ENCODE measurements at places on chromosomes 5 and 9. TPM values are rescaled to one million over a fixed set of nuclear protein-coding genes. Genes with fewer than 3 reads are reported as not detected.

GRCh38 chr5:56279979-56280378 is 46.8 kb upstream of the ANKRD55 start:
- DNase-seq, result no peak

NIPAL4 gene
- not detected for total RNA-seq

- no peak for DNase-seq
These were observed 12.5 kb downstream of the GARNL3 start for GRCh38 chr9:127277099-127277498.

DNA sequence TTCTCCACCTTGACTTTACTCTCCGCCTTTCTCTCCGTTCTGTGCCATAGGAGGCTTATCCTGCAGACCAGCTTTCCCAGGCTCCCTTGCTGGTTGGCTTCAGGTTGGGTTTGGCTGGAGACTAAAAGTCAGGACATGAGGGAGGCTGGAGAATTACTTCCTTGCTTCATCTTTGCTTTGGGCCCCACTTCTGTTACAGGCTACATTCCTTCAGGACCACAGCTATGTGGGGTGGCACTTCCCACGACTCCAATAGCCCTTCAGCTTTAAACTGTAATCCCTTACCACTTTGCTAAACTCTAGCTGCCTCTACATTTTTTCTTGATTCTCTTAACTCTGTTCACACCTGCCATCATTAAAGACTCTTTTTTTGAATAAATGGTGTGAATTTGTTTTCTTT is 186.7 kb upstream of the NR4A3 start:
- no peak for DNase-seq

- no peak for DNase-seq
These were observed 203.7 kb downstream of the SH3GL2 start for GRCh38 chr9:17782430-17783149.

DNA sequence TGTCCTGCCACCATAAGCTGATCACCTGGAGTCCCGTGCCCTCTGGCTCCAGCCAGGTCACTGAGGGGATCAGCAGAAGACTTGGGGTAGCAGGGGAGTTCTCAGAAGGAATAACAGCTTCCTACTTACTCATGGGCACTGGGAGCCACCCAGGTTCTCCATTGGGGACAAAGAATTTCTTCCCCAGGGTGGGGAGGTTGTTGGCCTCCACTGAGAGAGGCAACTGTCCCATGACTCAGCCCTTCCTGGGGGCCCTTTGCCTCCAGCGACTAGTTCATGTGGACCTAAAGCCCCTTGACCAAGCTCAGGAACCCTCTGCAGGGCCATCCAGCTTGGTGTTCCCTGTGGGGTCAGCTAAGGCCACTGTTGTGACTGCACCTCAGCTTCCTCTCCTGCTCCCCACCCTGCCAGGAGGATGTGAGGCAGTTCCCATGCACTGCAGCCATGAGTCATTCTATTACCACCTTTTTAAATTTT is 175.0 kb downstream of the AUH start:
- no peak for DNase-seq

PCDHA12 gene
- total RNA-seq, result 9.7 TPM

GRCh38 chr5:59321642-59322041 is 571.9 kb downstream of the PDE4D start:
- no peak for DNase-seq

DNA sequence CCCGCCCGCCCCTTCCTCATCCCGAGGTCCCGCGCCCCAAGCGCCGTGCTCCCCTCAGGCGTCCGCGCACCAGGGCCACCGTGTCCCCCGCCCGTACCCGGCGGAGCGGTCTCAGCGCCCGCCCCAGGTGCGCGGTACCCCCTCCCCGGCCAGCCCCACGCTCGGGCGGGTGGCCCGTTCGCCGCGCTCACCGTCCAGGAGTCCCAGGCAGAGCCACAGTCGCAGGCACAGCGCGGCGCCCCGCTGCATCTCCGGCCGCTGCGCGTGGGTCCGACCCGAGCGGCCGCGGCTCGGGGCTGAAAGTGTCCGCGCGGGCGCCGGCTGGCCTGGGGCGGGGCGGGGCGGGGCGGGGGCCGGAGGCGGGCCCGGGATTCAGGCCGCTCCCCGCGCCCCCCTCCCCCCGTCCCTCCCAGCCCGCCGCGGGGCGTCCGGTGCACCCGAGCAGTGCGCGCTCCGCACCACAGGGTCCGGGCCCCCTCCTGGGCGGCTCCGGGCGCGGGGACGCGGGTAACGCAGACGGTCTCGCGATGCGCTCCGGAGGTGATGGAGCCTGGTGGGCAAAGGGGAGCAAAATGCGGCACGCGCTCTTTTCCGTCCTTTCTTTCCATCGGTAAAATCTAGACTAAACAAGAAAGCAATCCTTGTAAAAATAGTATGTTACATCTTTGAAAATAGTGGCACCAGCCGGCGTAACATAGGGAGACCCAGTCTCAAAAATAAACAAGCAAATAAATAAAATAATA is at the start of gene FLT4:
Gene FLT4 (minus strand): TSS at position 304 of the 743 bp plus-strand sequence. CDS start 55 bp downstream, at position 249.
- DNase-seq, result peak; percentile 59

C5orf24 gene
- total RNA-seq, result 43.5 TPM

ENTPD2 gene
- 55.6 TPM for total RNA-seq

DNA sequence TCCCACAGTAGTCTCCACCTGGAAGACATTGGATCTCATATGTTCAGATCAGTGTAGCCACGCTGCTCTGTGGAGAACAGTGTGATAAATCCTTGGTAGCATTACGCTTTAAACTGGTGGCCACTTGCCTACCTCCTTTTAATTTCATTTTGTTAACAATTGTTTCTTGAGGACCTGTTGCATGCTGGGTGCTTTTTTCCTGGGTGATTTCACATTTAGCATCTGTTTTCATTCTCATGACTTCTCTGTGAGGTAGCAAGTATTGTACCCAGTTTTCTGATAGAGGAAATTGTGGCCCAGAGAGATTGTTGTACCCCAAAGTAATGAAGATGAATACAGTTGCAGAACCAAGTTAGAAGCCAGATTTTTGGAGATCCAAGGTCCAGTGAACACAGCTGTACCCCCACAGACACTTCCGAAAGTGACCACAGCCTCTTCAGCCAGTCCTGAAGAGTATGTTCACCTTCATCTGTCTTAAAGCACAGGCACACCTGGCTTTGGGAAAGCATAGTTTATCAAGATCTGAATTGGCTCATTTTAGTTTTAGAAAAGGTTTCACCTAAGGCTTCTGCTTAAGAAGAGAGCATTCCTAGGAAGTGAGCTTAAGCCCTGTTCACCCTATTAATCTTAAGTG is 75.2 kb downstream of the F2RL2 start:
- DNase-seq, result no peak

GRCh38 chr5:121171834-121172233 is 679.8 kb upstream of the FTMT start:
- DNase-seq, result no peak

- no peak for DNase-seq
These were observed 7.0 kb downstream of the PAM start for GRCh38 chr5:102762095-102762534.

FAM193B gene
- total RNA-seq, result 97.6 TPM

- no peak for DNase-seq
These were observed 102.7 kb upstream of the EFNA5 start for GRCh38 chr5:107773479-107773878.

DNA sequence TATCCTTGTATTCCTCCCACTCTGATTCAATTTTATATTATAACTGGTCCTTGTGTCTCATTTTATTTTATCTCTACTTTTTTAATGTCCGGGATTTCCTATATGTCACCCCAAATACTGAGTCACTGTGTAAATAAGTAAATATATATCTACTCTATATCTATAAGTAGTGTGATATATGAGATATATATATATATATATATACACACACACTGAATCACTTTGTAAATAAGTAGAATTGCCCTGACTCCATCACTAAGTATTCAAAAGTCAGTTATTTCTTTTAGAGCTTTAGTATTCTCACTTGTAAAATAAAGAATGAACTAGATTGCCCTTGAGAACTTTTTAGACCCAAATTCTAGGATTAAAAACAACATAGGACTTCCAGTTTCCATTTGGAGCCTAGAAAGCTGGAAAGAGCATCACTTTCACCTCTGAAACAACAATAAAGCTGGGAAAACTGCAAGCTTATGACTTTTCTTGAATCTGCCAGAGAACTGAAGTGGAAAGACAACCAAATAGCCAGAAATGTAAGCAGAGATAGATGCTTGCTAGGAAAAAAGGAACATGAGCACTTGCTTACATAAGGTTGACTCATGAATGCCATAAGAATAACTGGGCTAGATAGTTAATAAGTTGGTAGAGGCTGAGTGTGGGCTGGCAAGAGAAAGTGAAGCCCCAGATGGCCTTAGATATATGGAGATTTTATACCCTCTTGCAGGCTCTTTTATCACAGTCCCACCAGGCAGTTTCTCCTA is 171.1 kb upstream of the TLX3 start:
- DNase-seq, result no peak

DNA sequence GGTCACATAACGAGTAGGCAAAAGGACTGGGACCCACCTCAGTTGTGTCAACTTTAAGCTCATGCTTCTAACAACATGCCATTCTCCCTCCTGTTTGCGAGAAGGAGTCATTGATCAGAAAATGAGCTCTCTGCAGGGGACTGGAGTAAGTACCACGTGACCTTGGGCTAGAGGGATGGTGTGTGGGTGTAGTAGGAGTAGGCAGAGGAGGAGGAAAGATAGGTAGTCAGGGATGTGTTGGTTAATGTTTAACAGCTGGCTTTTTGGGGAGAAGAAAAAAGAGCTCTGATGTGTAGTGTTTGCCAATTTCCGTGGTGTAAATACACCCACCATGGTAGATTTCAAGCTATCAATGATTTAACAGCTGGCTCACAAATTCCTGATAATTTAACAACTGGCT is 160.3 kb upstream of the TBC1D2 start:
- DNase-seq, result no peak

- DNase-seq, result no peak
These were observed 33.8 kb downstream of the DMRT1 start for GRCh38 chr9:875119-875962.

DNA sequence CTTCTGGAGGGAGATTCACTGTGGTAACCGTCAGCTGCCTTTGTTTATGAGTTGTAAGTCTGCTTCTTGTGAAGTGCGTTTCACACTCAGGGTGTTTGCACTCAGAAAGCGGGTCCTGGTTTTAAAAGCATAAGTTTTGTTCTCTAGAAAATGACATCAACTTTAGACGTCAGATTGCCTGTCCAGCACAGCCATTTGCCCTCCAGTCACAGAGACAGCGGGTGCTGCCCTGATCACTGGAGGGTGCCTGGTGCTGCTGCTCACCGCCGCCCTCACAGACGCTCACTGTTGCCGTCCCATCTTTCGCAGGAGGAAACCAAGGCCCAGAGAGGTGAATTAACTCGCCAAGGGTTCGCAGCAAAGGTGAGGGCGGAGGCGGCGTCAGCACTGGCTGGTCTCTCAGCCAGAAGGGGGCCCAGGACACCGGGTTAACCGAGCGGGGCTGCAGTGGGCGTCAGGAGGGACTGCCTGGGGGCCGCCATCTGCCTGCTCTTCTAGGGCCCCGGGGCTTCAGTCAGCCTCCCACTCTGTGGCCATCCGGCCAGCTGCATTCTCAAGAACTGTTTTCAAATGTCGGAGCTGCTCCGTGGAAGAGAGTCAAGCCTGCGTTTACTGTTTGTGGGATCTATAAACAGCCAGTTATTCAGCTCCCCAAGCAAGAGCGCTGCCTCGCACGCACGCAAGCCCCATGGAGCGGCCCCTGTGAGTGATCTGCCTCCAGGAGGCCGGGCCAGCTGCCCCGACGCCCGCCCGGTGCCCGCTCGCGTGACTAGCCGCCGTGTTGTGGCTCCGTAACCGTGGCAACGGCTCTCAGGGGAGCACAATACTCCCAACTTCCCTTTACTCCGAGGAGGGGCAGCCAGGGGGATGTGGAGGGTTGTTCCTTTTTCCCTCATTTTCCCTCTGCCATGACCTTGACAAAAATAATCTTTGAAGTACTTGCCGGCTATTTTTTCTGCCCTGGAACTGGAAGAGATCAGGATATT is 43.4 kb upstream of the EXOC3 start:
- peak; percentile 93 for DNase-seq

OGN gene
- not detected for total RNA-seq

GRCh38 chr5:152813526-152813925 is 408.4 kb upstream of the NMUR2 start:
- no peak for DNase-seq

- DNase-seq, result no peak
These were observed 25.3 kb upstream of the EFNA5 start for GRCh38 chr5:107696080-107696479.

DNA sequence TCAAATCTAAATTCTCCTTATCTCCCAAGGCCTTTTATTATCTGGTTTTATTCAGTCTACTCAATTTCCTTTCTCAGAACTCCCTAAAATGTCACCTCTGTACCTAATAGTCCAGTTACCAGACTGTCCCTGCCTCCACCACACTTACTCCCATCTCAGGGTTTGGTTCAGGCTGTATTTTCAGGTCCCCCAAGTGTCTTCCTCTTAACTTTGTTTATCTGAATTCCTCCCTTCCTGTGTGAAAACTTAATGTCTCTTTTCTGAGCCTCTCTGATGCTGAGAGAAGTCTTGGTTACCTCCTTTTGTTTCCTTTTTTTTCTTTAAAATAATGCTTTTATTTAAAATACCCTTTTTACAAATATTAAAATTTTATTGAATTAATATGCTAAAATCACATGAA is 133.4 kb downstream of the PAM start:
- DNase-seq, result no peak

KIAA0825 gene
- total RNA-seq, result 2.0 TPM

DNA sequence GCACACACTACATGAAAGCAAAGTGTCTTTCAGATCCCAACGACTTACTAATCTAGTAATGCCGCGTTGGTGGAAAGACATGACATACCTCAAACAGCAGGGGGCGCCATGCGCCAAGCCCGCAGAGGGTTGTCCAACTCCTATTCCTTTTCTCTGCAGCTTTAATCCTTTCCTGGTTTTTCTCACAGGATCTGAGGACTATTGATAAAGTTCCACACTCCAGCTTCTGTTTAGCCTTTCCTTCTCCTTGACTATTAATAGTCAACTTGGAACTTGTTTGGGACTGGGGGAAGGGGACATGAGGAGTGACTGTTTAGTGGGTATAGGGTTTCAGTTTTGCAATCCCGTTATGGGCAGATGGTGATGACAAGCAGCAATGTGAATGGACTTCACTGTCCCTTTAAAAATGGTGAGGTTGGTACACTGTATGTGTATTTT is 62.9 kb downstream of the OTULIN start:
- peak; percentile 88 for DNase-seq

GRCh38 chr9:31608881-31609280 is 775.6 kb upstream of the ACO1 start:
- no peak for DNase-seq

DNA sequence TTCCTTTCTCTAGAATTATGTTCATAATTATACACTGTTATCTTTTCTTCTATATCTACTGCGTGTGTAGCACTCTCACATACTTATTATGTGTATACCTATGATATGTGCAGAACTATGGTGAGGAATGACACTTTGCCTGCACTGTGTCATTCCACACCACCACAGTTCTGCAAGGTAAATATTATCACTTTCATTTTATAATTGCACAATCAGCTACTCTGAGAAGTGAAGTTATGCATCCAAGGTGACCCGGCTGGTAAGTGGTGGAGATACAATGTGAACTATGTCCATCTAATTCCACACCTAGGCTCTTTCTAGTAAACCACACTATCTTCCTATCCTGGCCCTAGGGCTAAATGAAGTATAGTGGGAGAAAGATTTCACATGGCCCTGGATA is 170.1 kb upstream of the ATP10B start:
- DNase-seq, result no peak

GRCh38 chr5:126182971-126183695 is 240.1 kb upstream of the GRAMD2B start:
- DNase-seq, result no peak
